Activated naive CD8-positive, alpha-beta T cell treated with anti-CD3 and anti-CD28 coated beads, Interleukin-2, amount 10 ng/mL, durations not matched to agents 7 days and 5 days (primary cell): ENCODE measurements at places on chromosomes 6 and 20.

DNA sequence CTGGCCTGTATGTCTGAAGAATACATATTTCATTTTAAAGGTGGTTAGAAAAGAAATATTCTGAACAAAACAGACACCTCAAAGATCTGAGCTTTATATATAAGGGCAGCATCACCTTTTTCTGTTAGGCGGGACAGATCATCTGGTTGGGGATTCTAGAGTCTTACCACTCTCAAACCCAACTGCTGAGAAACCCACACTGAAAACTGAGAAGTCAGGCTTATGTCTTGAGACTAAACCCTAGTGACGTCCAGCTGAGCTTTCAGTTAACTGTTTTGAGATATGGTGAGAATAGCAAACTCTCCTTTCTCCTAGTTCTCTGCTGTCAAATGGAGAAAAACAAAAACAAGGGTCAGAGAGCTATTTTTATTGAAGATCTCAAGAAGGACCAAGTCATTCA, 63.7 kb upstream of the CCN6 start:
- no peak for DNase-seq

- no peak for DNase-seq
Observed at GRCh38 chr6:143339223-143339622, 111.3 kb downstream of the ADAT2 start.

DNA sequence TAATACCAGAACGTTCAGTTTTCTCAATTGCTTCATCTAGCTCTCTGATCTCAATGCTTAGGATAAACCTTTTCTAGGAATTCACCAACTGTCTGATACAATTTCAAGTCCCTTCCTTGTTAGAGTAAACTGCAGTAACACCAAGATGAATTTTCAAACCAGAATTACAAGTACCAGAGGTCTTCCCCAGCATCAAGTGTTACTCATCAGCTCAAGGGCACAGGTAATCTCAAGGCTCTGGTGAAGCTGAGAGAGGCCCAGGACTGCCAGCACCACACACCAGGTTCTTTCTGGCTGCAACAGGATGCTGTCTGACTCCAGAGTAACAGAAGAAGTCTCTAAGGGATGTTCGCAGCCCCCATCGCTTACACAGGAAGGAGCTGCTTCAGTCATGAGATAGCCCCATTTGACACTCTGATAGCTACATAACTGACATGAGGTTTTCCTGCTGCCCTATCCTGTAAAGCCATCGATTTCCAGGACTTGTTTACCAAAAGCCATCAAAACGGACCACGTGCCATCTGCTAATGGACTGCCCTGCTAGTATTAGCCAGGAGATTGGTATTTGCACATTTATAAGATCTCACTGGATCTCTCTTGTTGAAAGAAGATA, 549.4 kb downstream of the UTRN start:
- DNase-seq: no peak

GRCh38 chr6:49430866-49431265, 32.2 kb downstream of the MMUT start:
- no peak for DNase-seq

- DNase-seq: no peak
Observed at GRCh38 chr6:30135757-30136156, at the start of gene TRIM40. TRIM40 (plus strand) TSS chr6:30136140; CDS start chr6:30137037, 897 bp downstream.
